A549 treated with RU486 at 1 μM for 4 hours (cell line): ENCODE measurements at places on chromosomes 16 and 17. TPM values are rescaled to one million over a fixed set of nuclear protein-coding genes. Genes with fewer than 3 reads are reported as not detected.

CA10 gene
- total RNA-seq, result not detected in 5 replicates

GLIS2 gene
- 22.3 to 32.9 TPM (median 29.9 TPM) in 5 replicates for total RNA-seq

LRRC36 gene
- 0.13 to 0.20 TPM in 2 of 5 replicates, not detected in the others for total RNA-seq

SMPD3 gene
- total RNA-seq, result 0.09 to 0.29 TPM (median 0.11 TPM) in 5 replicates

TP53TG3C gene
- total RNA-seq, result 0.15 to 0.33 TPM (median 0.31 TPM) in 3 of 5 replicates, not detected in the others

CCDC137 gene
- 63.9 to 73.1 TPM (median 66.7 TPM) in 5 replicates for total RNA-seq

CES5A gene
- total RNA-seq, result not detected in 5 replicates

TP53TG3E gene
- 0.11 TPM in 1 of 5 replicates, not detected in the others for total RNA-seq

STXBP4 gene
- 2.9 to 6.9 TPM (median 3.4 TPM) in 5 replicates for total RNA-seq

NTHL1 gene
- total RNA-seq, result 30.8 to 47.1 TPM (median 43.6 TPM) in 5 replicates

MPV17L gene
- 4.9 to 6.9 TPM (median 5.5 TPM) in 5 replicates for total RNA-seq

KRTAP4-1 gene
- total RNA-seq, result 0.17 to 0.25 TPM (median 0.24 TPM) in 4 of 5 replicates, not detected in the other

KRT25 gene
- total RNA-seq, result not detected in 5 replicates

ACSM2A gene
- not detected in 5 replicates for total RNA-seq

MYH3 gene
- total RNA-seq, result 0.50 to 1.6 TPM (median 1.1 TPM) in 5 replicates

MYH2 gene
- total RNA-seq, result not detected in 5 replicates
